ENCODE measurements at places on chromosomes 4 and X. TPM values are rescaled to one million over a fixed set of nuclear protein-coding genes. Genes with fewer than 3 reads are reported as not detected.

The GPRASP2 gene
- 10.3 TPM for total RNA-seq

GRCh38 chr4:103773691-103774231, 54.0 kb upstream of the TACR3 start:
- DNase-seq, result no peak

DNA sequence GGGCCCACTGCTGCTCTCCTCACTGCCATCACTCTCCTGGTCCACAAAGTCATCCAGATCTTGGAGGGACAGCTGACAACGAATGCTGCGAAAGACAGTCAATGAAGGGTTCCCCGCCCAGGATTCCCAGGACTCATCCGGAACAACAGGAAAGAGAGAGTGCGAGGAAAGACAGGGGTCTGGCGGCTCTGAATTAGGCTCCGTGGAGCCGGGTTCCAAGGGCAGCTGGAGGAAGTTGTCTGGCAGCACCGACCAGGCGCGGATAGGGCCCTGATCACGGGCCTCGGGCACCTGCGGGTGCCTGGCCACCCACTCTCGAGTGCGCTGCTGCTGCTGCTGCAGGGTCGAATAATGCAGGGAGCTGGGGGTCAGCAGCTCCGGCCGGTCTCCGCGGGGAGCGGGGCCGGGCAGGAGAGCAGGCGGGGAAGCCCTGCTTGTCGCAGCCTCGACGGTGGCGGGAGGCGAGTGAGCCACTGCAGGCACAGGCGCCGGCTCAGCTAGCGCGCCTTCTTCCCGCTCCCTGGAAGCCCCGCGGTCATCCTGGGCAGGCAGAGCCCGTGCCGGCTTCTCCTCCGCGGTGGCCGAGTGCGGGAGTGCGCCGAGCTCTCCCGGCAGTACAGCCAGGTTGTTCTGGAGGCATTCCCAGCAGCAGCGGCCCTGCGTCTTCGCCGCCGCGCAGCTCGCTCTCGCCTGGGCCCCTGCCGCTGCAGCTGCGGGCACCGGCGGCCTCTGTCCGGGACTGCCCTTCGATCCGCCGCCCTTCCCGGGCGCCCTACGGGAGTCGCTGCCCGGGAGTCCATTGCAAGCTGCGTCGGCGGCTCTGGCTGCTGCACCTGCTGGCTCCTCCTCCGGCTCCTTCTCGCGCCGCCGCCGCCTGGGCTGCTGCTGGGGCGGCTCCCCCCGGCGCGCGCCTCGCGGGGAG, 1.1 kb downstream of the SOWAHB start:
- DNase-seq, result peak; percentile 56

DNA sequence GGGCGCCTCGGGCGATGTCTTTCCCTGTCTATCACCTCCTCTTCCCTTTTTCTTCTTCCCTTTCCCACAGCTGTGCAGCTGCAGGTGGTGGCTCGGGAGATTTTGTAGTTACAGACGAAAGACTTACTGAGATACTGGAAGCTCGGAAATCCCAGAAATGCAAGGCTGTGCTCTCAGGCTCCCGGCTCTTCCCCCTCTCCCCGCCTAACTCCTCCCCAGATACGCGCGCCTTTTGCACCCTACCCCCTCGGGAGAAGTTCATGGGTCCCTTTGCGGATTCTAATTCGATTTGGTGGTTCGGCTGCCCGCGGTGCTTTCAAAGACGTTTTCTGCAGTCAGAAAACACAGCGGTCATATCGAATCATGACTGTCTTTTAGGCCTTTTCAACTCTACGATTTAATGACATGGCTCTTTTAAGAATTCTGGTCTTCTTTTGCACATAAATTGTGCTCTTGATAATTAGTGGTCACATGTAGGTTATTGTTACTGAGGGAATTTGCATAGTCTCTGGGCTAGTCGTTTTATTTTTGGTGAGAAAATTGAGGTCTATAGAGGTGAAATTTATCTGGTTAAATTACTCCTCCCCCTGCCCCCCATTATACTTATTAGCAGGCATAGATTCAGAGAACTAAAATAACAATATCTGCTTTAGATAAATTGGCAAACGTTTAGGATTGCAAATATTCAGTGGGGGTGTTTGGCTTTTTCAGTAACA, 1.6 kb downstream of the SEPTIN11 start:
- peak; percentile 57 for DNase-seq

DNA sequence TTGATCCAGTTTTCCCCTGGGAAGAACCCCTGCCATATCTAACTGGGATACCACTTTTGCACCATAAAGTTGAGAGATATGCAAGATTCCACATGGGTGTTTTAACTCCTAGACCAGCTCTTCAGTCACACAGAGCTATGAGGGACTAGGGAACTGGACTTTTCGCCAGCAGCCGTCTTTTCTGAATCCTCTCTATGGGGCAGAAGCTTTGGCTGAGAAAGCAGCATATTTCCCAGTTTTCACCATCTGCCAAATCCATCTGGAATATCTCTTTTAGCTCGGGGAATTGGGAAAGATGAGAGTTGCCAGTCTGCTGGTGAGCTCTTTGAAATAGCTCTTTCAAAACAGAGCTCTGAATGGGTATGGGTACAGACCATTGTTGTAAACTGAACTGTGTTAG, 20.9 kb downstream of the APOOL start:
- no peak for DNase-seq
